ENCODE measurements at places on chromosomes 16 and 17.

GRCh38 chr17:70552230-70552981 lies 383.1 kb downstream of the KCNJ2 start:
- DNase-seq: no peak

GRCh38 chr17:8210761-8211458 lies 535 bp upstream of the AURKB start:
- DNase-seq: no peak

GRCh38 chr17:36690190-36690589 lies 88.8 kb downstream of the MRM1 start:
- no peak for DNase-seq

GRCh38 chr17:50949128-50949988 lies 83.2 kb upstream of the TOB1 start:
- DNase-seq: no peak

- no peak for DNase-seq
These were observed 18.8 kb downstream of the GRB7 start for GRCh38 chr17:39756380-39757079.

DNA sequence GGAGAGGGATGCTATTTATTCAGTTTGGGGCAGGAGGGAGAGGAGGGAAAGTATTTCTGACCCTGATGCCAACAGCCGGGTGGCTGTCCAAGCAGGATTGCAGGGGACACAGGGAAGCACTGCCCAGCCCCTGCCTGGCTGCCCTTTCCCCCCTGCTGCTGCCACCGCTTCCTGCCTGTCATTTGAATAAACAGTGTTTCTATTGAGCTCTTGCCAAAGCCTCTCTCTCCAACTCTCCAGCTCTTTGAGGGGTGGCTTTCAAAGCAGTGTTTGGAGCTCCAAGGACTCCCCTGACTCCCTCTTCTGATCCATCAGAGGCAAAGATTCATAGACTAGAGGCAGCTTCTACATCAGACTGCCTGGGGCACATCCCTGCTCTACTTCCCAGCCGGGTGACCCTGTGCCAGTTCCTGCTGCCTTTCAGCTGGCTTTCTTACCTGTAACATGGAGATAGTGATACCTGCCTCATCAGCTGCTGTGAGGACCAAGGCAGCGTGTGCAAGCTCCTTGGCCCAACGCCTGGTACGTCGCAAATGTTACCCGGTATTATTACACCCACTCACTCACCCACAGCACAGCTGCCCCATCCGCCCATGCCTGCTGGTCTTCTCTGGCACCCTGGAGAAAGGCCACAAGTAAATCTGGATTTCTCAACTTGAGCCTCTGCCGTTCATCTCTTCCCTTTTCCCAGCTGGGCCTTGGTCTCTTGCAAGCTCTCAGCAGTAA lies 9.5 kb downstream of the PROCA1 start:
- no peak for DNase-seq

DNA sequence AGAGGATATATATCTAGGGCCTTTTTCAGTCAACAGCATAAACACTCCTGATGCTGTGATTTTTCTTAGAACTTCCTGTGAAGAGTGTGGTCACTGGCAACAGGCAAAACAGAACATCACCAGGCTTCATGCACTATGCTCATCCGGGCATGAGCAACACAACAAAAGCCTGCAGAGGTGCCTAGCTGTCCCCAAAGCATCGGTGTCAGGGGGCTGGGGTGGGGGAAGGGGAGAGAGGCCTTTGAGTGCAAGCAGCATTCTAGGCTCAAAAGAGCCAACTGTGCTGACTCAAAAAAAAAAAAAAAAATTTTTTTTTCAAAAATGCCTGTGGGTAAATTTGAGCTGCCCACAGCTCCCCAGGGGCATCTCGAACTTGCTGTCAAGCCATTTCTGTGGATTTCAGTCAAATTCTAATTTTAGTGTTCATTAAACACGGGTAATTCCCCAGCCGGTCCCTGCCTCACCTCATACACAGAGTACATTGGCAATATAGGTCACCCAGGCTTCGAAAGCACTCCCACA lies 194.6 kb upstream of the DYNLRB2 start:
- DNase-seq: no peak

GRCh38 chr17:82305727-82306300 lies 11.6 kb downstream of the CD7 start:
- no peak for DNase-seq

GRCh38 chr17:72359811-72360210 lies 239.0 kb downstream of the SOX9 start:
- no peak for DNase-seq

GRCh38 chr16:88430524-88431446 lies 22.3 kb upstream of the ZFPM1 start:
- DNase-seq: peak; percentile 38

GRCh38 chr17:35148144-35148543 lies 527 bp downstream of the UNC45B start:
- no peak for DNase-seq

DNA sequence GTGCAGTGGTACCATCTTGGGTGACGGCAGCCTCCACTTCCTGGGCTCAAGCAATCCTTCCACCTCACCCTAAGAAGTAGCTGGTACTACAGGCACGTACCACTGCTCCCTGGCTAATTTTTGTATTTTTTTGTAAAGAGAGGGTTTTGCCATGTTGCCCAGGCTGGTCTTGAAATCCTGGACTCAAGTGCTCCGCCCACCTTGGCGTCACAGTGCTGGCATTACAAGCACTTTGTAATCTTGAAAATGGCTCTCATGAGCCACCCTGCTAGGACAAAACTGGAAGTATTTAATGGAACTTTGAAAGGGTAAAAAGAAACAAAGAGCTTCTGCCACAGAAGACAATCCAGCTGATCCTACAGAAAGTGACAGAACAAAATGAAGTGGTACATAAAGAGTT lies 9.2 kb downstream of the SUMO2 start:
- DNase-seq: no peak

- no peak for DNase-seq
These were observed 30.0 kb upstream of the ADGRG1 start for GRCh38 chr16:57598437-57598836.

DNA sequence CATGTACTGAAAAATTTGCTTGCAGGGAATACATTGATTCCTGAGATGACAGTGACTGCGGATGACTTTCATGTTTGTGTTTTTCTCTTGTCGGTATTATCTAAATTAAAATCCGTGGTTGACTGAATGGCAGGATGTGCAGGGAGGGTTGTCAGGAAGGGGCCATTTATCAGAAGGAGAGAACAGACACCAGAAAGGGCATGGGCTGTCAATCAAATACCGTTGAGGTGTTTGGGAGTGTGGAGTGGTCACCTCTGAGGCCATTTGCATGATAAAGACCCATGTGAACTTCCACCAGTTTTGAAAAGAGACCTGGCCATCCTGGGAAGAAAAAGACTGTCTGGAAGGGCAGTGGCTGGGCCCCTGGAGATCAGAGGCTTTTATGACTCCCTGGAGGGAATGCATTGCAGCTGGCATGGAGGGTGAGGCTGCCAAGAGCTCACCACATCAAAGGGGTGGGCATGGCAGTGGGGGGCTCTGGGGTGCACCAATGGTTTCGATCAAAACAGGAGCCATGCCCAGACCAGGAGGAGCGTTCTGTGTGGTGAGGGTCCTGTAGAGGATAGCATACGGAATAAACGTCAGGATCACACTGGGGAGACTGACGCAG lies 67.1 kb downstream of the CYLD start:
- DNase-seq: no peak

GRCh38 chr16:2205104-2205966 lies at the start of gene MLST8:
Gene MLST8 (plus strand): TSS chr16:2205454. CDS start chr16:2206086, 632 bp downstream.
- peak; percentile 94 for DNase-seq

DNA sequence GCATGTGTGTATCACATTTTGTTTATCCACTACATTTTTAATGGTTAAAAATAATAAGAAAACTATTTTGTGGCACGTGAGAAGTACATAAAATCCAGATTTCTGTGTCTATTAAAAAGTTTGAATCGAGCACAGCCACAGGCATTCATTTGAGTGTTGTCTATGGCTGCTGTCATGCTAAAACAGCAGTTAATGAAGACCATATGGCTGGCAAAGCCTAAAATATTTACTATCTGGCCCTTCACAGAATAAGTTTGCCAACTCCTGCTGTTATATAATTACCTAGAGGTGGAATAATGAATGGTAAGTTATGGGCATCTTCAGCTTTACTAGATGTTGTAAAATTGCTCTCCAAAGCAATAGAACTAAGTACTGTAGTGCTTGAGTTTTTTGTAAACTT lies 30.5 kb downstream of the TMEM98 start:
- no peak for DNase-seq

DNA sequence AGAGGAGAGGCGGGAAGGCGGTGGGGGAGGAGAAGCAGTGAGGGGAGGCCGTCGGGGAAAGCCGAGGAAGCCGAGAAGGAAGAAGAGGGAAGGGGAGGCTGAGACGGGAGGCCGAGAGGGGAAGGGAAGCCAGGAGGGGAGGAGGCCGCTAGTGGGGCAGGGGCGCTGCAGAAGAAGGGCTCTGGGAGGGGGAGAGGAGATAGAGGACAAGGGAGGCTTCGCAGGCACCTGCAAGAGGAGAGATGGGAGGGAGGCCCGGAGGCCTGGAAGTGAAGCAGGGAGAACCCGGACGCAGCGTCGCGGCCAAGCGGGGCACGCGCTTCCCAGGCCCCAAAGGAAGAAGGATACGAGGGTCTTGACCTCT lies 2.3 kb downstream of the C17orf58 start:
- no peak for DNase-seq

GRCh38 chr17:50361561-50362480 lies 11.2 kb downstream of the MRPL27 start:
- DNase-seq: peak; percentile 73

DNA sequence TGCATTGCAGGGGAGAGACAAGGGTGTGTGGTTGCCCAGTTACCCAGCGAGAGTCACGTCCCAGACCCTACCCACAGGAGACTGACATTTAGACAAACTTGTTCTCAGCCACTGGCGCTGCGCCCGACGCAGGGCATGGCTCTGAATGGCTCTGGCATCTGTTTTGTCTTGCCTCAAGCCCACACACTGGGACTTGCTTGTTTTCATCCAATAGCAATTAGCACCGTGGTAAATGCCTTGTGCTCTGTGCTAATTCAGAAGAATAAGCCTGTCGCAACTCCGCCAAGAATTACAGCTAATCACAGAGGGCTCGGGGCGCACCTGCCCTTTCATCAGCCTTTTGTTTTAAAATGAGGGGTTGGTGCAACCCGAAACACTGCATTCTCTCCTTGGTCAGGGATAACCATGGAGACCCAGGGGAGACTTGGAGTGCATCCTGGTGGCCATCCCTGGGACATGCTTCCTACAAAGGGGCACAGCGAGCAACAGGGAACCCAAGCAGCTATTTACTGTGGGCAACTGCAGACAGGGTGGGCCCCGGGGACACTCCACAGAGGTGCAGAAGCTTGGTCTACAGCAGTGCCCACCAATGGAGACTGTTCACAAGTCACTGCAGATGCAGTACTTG lies 220.6 kb upstream of the ZFHX3 start:
- DNase-seq: no peak

- no peak for DNase-seq
These were observed 28.2 kb upstream of the ETV4 start for GRCh38 chr17:43574348-43574747.

- DNase-seq: no peak
These were observed 56.0 kb upstream of the FAM20A start for GRCh38 chr17:68657166-68657565.

- DNase-seq: no peak
These were observed 15.0 kb upstream of the CMTM4 start for GRCh38 chr16:66711581-66711980.

- DNase-seq: peak; percentile 59
These were observed 15.2 kb upstream of the SSTR5 start for GRCh38 chr16:1057252-1057932.

GRCh38 chr17:76452127-76452659 lies 759 bp downstream of the UBE2O start:
- no peak for DNase-seq

GRCh38 chr16:87822108-87822970 lies 47.0 kb downstream of the SLC7A5 start:
- DNase-seq: no peak

DNA sequence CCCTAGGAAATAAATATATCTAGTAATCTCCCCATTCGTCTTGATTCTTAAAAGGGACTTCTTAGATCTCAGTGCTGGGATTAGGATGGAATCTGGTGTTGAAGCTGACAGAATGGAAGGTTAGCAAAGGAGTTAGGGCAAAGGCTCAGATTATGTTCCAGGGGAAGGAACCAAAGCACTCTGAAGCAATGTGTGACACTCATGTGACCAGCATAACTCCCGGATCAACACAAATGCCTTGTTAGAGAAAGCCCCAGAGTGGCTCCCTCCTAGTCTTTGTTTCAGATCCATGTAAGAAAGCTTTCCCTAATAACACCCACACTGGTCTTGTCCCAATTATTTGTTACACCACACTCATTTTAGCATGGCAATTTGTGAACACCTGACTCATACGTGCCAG lies 62.6 kb upstream of the ERN1 start:
- DNase-seq: no peak

DNA sequence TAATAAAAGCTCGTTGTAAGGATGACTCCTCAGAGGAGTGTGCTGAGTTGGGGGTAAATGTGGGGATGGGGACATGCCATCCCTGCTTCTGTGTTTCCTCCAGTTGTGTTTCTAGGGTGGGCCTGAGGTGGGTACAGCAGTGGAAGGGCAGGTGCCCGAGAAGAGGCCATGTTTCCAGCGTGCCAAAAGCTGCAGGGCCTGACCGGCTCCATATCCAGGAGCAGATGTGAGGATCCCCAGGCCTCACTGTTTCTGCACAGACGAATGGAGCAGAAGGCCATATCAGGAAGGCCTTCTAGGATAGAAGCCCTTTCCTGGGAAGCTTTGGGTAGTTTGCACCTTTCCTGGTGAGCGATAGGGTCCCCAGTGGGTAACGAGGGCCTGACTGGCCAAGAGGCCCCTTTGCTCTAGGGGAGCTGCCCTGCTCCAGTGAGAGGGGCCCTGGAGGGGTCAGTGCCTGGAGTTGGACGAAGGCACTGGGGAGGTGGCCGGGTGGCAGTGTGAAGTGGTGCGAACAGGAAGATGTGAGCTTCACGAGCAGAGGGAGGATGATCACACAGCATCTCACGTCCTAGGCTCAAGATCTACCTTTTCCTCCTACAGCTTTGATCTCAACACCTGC lies 62.9 kb downstream of the SHISA6 start:
- DNase-seq: no peak

- no peak for DNase-seq
These were observed 1.4 kb downstream of the TENT4B start for GRCh38 chr16:50154420-50154950.
